ENCODE measurements at places on chromosomes 1 and 21.

- no peak for DNase-seq
These were observed 317.2 kb upstream of the DEPDC1 start for GRCh38 chr1:68814067-68814466.

DNA sequence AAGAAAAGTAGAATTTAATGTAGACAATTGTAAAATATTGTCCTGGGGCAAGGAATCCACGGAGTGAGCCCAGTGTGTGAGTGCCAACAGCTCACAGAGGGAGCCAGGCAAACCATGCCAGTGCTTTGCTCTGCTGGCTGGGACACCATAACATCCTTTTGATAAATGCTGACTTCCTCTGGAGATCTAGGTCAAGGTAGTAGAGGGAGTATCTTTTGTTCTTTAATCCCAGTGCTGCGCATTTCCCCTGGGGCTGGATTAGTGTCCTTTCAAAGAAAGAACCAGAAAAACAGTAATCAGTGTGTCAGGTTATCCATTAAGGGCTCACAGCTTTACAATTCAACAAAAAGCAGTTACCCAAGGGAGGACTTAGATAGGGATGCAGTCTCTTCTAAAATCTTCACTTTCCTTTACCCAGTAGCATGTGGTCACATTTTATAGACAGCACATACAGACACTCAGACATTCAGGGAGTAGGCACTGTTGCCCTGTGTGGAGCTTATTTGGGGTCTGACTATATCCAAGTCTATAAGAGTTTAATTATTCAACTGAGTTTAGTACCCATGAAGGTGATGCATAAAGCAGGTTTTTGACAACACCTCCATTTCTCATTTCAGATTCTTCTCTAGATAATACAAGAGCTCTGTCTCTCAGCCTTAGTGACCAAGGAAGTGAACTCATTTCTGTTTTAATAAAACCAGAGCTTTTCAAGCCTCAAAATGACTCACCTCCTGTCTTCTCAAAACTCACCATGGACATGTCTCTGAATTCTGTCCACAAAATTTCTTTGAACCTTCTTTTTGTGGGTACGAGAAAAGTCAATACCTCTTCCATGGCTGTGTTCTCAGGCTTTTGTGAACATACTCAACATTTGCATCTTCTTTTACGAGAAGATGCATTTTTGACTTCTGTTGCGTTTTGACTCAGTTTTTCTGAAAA is 215.3 kb downstream of the BRINP2 start:
- no peak for DNase-seq

GRCh38 chr1:41660570-41661427 is 176.3 kb upstream of the EDN2 start:
- DNase-seq = no peak

DNA sequence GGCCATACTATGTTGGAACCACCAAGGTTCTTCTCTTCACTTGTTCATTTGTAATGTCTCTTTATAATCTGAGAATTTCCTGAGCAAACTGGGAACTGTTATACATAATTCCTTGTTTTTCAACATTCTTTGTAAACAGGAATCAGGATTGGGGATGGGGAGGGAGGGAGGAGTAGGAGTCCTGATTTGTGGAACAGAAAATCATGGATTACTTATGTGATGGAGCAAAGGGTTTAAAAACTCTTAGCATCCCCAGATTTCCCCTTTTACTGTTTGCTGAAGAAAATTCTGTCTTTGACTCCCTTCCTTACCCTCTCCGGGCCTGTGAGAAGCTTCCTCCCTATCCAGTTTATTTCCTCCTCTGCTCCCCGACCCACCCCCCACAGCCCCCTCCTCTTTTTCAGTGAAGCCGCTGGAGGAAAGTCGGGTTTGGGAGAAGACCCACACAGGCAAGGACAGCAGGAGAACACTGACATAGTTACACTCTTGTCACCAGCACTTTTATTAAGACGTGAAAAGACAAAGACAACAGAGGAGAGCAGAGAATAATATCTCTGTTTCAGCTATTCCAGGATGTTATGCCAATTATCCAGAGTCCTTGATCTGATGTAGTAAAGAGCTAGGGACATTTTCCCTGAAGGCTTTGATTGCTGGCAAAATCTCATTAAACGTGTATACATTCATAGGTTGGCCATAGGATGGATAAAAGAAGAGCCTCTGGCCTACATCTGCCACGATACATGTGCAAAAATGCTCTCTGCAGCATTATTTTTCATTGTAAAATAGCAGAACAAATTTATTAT is 4.6 kb upstream of the NBPF1 start:
- DNase-seq = no peak

DNA sequence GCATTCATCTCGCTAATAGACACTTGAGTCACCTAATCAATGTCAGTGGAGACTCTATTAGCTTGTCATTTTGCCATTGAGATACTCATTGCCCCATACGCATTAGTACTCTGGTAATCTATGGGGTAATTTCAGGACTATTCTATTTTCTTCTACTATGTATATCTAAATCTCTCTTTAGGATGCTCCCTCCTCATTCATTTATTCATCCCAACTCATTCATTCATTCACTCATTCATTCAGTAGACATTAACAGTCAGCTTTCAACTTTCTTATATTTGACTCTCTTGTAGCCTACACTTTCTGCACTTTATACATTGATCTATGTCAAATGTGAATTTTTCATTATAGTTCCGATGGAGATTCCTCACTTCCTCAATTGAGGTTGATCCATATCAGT is 170.9 kb downstream of the ASTN1 start:
- DNase-seq = no peak

DNA sequence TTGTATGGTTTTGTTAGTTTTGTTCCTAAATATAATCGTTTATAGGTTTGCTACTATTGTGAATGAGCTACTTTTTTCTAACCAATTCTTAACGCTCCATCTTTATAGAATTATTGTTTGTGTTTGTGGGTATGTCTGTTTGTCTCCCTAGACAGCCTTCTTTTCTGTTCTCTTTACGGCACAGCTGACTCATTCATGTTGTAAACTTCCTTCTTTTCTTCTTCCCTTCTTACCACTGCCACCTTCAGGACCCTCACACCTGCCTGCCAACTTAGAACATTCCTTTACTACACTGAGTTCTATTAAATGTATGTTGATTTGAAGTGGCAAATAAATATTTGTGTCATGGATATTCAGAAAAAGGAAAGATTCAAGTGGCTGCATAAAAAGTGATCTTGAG is 29.1 kb downstream of the AK5 start:
- DNase-seq = no peak

DNA sequence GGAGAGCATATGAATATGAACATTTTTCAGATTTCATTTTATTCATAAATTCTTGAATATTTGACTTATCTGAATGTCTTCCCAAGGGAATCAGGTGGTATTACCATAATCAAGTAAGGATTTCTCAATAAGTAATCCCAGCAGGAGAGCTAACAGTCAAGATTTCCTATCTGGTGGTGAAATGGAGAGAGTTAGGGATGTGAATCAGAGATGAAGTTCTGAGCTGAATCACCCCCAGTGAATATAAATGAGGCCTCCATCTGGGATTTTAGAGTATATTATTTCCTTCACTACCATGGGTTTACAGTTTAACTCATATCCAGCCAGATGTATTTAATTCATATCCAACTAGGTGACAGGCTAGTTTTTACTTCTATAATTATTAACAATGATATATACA is 61.5 kb upstream of the RGS2 start:
- no peak for DNase-seq

- DNase-seq = no peak
These were observed 89.8 kb upstream of the ARHGAP29 start for GRCh38 chr1:94327001-94327690.

DNA sequence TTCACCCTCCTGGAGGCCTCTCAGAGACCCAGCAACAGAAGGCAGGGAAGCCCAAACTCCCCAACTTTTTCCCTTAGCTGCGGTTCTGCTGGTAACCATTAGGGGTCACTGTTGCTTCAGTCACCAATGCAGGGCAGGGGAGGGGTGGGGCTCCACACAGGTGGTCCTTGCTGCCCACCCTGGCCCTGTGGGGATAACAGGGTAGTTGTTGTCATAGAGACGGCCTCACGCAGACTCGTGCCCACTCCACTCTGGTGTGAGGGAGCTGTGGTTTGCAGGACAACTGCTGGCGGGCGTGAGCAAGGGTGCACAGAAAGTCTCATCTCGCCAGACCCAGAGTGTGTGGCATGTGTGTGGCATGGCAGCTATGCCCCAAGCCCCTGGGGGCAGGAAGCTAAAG is 19.9 kb downstream of the INSRR start:
- DNase-seq = no peak

GRCh38 chr1:67711855-67712212 is 26.8 kb downstream of the GADD45A start:
- DNase-seq = no peak

DNA sequence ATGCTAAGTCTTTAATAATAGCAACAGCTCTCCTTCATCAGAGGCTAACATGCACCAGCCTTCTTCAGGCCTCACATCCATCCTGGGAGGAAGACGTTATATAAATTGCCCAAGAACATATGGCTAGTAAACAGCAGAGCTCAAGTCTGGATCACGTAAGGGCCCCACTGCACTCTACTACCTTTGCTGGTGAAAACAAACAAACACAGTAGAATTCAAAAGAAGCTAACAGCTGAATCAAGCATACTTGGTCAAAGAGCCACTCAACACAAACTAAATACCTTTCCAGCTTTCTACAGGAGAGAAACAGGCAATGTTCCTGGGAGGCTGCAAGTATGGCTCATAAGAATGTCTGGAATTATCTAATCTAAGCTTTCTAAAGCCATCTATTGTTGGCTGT is 66.0 kb downstream of the WLS start:
- DNase-seq = no peak

DNA sequence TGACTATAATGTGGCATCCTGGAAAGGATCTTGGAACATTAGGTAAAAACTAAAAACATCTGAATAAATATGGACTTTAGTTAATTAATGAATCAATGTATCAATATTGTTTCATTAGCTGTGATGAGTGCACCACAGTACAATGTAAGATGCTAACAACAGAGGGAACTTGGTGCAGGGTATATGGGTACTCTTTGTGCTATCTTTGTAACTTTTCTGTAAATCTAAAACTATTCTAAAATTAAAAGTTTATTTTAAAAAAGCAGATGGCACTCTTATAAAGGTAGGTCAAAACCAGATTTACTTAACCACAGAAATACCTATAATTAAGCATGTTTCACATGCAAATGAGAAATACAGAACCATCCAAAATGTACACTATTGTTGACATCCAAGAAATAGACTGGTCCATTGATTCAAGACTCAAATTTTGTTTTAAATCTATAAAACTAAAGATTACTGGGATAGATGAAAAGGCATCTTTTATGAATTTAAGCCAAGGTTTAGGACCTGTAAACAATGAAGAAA is 38.4 kb downstream of the ACBD3 start:
- no peak for DNase-seq

DNA sequence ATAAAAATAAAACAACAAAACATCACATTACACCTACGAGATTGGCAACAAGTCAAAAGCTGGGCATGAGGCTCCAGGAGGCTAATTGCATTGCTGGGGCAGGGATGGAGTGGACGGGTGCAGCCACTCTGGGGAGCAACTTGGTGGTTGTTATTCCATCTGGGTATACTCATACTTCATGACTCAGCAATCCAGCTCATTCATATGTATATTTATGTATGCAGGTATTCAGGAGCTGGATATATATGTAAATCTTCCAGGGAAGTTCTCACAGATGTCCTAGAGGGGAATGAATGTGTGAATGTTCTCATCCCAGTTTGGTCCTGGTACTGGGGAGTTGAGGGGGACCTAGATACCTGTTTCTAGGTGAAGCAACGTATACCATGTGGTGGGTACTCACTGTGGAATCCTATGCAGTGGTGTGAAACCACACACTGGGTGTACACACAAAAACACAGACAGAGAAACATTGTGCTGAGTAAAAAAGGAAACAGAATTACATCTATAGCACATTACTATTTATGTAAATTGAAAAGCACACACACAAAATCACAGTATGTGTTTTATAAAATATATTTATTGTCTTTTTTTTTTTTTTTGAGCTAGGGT is 79.7 kb upstream of the RAB4A start:
- DNase-seq = no peak

GRCh38 chr1:6165441-6165985 is 14.6 kb downstream of the CHD5 start:
- DNase-seq = no peak

GRCh38 chr1:50271337-50271736 is 151.9 kb downstream of the DMRTA2 start:
- DNase-seq = no peak

DNA sequence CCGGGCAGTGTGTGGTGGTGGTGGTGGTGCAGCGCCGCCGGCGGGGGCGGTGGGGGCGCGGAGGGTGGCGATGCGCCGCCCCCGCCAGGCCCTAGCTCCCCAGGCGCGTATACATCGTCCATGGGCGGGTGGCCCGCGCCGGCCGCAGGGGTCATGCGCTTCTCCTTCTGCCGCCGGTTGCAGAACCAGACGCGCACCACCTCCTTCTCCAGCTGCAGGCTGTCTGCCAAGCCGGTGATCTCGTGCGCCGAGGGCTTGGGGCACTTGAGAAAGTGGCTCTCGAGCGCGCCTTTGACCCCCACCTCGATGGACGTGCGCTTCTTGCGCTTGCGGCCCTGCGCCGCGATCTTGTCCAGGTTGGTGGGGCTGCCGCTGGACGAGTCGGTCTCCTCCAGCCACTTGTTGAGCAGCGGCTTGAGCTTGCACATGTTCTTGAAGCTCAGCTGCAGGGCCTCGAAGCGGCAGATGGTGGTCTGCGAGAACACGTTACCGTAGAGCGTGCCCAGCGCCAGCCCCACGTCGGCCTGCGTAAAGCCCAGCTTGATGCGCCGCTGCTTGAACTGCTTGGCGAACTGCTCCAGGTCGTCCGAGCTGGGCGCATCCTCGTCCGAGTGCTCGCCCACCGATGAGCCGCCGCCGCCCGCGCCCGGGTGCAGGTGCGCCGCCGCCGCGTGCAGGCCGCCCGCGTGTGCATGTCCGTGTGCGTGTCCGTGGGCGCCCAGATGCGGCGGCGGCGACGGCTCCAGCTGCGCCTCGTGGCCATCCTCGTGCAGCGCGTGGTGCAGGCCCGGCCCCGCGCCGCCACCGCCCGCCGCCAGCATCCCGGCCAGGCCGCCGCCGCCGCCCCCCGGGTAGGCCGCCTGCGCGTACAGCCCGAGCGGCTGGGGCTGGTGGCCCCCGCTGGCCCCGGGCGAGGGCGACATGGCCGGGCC is 926 bp downstream of the POU3F1 start:
- DNase-seq = no peak

- no peak for DNase-seq
These were observed 45.6 kb upstream of the JAK1 start for GRCh38 chr1:65011983-65012382.

- peak; percentile 79 for DNase-seq
These were observed 189.3 kb downstream of the PTPRU start for GRCh38 chr1:29425631-29426030.

- DNase-seq = no peak
These were observed 362.2 kb downstream of the SRGAP2C start for GRCh38 chr1:121546830-121547591.

- DNase-seq = no peak
These were observed 37.7 kb downstream of the AGL start for GRCh38 chr1:99887890-99888289.

- DNase-seq = no peak
These were observed 7.2 kb upstream of the DSCAM start for GRCh38 chr21:40853956-40854688.

Data from G401 (cell line).